ENCODE measurements at places on chromosomes 2 and 18. TPM values are rescaled to one million over a fixed set of nuclear protein-coding genes. Genes with fewer than 3 reads are reported as not detected.
A peak's percentile ranks its signal among the peaks of the same experiment; 100 is the strongest.

- no peak for DNase-seq
These were observed 72.2 kb upstream of the MEIS1 start for GRCh38 chr2:66362701-66363100.

ST6GAL2 gene
- not detected for total RNA-seq

DNA sequence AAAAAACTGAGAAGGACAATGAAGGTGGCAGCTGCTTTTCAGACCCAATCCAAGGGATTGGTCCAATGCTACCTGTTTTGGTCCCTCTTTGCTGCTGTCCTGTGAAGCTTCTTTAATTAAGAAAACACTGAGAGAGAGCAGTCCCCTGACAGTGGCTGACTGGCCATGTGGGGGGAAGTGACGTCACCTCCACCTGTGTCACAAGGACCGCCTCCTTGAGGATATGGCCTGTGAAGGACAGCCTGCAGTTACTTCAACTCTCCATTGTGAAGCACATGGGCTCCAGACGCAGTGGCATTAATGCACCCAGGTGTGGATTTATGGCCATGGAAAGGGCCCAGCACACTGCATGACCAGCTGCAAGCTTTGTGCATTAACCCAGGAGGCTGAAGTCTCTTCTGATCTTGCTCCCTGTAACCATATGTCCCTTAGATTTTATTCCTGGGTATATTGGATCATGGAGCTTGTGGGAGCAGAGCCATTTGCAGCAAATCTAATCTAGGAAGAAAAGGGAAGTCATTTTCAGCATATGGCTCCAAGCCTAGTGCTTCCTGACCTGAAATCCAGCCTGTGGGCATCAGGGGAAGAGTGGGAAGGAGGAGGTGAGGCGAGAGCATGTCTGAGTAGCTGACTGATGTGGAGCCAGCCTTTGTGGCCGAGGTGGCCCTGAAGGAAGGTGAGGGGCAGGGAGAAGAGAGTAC lies 32.2 kb downstream of the KIF5C start:
- DNase-seq = no peak

DNA sequence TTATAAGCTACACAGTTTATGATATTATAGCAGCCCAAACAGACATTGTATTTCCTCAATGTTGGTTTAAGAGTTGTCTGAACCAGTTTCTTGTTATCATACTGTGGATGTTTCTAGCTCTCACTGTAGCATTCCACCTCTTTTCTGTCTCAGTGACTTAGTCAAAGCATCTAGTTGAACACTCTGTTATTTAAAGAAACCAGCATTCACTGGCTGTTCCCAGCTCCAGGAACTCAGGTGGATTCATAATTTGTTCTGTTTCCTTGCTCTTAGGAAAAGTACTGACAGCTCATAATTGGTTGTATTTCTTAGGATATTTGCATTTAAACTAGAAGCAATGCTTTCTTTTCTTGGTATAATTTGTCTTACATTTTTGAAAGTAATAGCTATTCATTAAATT lies 17.5 kb downstream of the LRATD1 start:
- DNase-seq = no peak

ESPNL gene
- total RNA-seq = 1.1 TPM

DNA sequence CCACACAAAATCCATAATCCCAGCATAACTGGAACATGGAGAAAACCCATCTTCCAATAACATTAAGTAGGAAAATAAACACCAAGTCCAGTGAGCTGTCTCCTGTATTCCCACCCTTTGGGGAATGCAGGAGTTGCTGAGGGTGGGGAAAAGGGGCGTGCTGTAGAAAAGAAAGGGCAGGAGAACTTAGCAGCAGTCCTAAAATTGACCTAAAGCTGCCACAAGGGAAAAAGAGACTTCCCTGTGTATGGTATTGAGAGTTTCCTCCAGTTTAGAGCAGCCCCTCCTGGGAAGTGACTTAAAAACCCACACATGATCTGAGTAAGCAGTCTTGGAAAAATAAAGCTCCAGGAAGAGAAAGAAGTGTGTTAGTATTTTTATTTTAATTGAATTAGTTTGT lies 428.8 kb downstream of the THSD7B start:
- DNase-seq = no peak

GLI2 gene
- total RNA-seq = 11.6 TPM

DAW1 gene
- 1.8 TPM for total RNA-seq

GRCh38 chr2:31956312-31956711 lies 54.5 kb downstream of the MEMO1 start:
- DNase-seq = no peak

CNTNAP5 gene
- total RNA-seq = not detected

LYPD6 gene
- 1.1 TPM for total RNA-seq

GRCh38 chr2:85259101-85259590 lies 68.6 kb downstream of the TGOLN2 start:
- peak; percentile 97 for DNase-seq

GRCh38 chr2:120743657-120744056 lies 8.0 kb downstream of the GLI2 start:
- DNase-seq = no peak

RRM2 gene
- total RNA-seq = 90.4 TPM

DNA sequence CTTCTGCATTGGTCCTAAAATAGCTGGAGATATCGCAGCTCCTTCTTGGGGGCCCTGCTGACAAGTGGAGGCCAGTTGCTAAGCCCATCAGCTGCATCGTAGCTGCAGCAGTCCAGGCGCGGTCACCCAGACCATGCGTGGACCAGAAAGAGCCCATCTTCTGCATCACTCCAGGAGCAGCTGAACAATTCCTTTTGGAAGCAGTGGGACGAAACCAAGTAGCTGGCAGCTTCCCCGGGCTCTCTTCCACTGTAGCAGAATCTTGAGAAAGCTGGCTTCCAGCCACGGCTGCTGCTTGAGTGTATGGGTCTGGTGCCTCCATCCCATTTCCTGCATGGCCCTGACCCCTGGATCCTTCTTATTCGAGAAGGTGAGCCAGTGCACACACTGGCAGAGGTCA lies 22.2 kb upstream of the CAB39 start:
- DNase-seq = no peak

DNA sequence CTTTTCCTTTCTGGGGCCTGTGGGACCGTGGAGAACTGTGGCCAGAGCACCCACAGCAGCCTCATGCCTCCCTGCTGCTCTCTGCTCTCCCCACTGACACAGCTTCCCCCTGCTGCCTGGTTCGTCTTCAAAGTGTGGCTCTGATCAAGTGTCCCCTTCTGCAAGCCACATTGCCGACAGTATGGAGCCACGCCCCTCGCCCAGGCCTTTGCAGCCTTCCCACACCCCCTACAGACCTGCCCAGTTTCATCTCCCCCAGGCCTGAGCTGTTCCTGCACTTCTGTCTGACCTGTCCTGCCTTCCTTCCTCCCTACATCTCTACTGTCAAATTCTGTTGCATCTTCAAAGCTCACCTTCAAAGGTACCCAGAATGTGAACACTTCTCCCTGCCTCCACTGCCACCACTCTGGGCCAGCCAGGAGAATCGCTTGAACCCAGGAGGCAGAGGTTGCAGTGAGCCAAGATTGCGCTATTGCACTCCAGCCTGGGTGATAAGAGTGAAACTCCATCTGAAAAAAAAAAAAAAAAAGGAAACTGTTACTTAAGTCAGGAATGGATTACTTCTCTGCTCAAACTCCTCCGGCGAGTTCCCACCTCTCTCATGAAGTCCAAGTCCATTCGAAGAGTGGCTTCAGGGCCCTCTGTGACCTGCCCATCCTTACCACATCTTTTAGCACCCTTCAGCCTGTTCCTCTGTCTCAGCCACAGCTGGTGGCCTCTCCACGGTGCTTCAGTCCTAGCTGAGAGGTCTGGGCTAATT lies 29.0 kb upstream of the CATIP start:
- DNase-seq = no peak

REG1B gene
- total RNA-seq = not detected

CDK15 gene
- total RNA-seq = not detected

- no peak for DNase-seq
These were observed 135.4 kb downstream of the PTH2R start for GRCh38 chr2:208541989-208542464.

DNA sequence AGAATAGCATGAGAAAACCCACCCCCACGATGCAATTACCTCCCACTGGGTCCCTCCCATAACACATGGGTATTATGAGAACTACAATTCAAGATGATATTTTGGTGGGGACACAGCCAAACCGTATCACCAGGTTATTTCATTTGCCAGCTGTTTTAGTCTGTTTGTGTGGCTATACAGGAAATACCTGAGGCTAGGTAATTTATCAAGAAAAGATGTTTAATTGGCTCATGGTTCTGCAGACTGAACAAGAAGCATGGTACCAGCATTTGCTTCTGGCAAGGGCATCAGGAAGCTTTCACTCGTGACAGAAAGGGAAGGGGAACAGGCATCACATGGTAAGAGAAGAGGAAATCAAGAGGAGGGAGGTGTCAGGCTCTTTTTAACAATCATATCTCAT lies 329.2 kb downstream of the GULP1 start:
- no peak for DNase-seq

- no peak for DNase-seq
These were observed 12.6 kb upstream of the TMEM37 start for GRCh38 chr2:119419065-119419464.

- no peak for DNase-seq
These were observed 161.0 kb downstream of the RNF152 start for GRCh38 chr18:61731693-61732376.

DNA sequence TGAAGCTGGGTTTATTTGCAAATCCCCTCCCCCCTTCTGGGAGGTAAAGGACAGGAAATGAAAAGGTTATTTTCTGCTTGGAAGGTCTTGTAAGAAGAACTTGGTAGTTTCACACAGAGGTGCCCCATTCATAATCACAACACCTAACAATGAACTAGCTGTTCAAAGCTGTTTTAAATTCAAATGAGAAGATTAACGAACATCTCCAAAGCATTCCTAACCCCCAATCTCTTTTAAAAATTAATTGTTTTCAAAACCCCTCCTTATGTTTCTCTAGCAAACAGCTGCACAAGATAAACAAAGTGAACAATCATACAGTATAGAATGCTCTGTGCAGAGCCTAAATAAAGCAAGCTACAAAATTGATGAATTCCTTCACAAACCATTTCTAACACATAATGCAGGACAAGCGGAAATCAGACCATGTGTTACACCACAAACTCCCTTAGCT lies 271.4 kb downstream of the SATB2 start:
- no peak for DNase-seq

DNA sequence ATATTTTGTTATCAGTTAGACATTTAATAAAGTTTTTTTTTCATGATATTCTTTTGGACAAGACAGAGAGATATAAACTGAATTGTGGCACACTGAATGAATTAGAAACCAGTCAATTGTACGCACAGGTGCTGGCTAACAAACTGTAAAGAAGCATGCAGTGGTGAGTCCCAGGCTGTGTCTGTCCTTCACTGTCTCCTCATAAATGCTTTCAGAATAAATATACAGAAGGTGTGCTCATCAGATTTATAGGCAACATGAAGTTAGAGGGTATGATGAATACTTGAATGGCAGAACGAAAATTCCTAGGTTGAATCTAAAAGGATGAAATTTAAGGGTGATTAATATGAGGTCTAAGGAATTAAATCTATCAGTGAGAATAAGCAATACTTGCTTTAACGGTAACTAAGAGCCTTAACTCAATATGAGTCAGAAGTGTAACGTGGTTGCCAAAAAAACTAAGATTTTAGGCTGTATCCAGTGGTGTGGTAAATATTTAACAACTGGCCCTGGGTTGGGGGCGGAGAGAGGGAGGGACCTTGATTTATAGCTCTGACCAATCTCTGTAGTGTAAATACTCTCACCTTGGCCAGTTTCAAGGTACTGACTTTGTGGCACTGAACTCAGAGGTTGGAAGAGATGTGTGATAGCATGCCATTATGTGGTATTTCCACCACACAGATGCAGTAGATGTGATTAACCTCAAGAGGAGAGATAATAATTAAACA lies 41.9 kb upstream of the AAK1 start:
- no peak for DNase-seq

DNA sequence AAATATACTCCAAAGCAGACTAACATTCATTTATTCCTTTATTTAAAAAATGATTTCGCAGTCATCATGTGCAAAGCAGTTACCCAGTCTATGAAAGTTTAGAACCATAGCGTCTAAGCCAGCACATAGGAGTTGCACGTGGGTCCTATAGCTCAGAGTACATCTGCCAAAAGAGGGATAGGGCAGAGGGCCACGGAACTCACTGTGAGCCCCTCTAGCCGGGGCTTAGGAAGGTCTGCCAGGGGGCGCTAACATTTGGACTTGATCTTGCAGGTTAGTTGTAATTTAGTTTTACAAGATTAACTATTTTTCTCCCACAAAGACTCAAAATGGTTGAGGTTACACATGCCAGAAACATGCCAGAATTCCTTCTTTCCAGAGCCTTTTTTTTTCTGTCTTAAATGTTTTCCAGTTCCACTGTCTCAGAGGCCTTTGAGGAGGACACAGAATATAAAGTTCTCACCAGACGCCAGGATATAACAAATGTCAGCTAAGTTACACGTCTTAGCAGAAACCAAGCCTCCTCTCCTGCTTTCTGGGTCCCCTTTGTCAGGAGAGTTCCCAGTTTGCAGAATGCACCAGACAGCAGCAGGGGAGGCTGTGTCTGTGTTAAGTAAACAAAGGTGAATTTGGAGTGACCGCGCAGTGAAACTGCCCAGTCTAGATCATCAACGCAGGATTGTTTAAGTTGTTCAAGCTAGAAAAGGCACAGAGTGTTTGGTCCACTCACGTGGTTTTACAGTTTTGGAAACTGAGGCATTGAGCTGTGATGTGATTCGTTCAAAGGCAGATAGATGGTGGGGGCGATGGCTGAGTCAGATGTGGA lies 292.0 kb downstream of the PRKCE start:
- no peak for DNase-seq
